ENCODE measurements at places on chromosomes 7 and 10.

- peak; percentile 16 for DNase-seq
Observed at GRCh38 chr7:131188367-131189339, 139.0 kb upstream of the MKLN1 start.

GRCh38 chr7:88015309-88015708, 81.3 kb downstream of the ADAM22 start:
- DNase-seq = no peak

DNA sequence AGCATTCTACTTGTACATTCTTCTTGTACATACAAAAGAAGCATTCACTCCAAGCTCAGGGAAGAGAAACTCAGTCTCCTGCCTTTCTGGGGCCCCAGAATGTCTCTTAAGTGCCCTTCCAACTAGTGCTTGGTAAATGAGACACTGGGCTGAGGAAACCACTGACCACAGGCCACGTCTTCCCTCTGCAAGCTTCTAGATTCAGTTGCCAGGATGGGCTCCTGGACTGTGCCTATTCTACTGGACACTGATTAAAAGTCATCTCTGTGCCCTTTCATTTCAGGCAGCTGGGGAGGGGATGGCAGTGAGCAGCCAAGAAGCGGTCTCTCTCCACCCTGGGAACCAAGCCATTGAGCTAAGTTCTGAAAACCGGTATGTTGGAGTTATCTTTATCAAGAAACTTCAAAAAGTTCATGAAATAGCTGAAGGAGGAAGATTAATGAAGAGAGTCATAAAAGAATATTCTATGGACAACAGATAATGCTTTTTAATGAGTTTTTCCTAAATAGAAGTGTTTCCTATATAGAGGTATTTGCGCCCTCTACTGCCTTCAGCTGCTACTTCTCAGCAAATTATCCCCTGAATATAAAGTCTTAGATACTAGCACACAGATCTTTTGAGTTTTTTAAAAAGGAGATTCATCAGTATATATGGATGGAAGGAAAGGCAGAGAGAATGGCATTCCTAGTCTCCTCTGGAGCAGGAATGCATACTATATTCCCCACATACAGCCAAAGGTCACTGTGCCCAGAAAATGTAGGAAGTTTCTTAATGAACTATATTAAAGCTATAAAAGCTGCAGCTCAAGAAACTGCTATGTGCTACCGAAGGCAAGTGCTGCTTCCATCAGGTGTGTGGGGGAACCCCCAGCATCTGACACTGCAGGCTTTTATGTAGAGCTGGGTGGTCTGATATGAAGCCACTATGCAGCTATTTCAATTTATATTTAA, 8.4 kb upstream of the IFIT1B start:
- no peak for DNase-seq

GRCh38 chr10:49285232-49285631, 13.7 kb upstream of the C10orf71 start:
- no peak for DNase-seq

- DNase-seq = no peak
Observed at GRCh38 chr7:66167773-66168387, 37.3 kb upstream of the TPST1 start.

GRCh38 chr7:36999626-37000485, 275.6 kb upstream of the AOAH start:
- DNase-seq = no peak

DNA sequence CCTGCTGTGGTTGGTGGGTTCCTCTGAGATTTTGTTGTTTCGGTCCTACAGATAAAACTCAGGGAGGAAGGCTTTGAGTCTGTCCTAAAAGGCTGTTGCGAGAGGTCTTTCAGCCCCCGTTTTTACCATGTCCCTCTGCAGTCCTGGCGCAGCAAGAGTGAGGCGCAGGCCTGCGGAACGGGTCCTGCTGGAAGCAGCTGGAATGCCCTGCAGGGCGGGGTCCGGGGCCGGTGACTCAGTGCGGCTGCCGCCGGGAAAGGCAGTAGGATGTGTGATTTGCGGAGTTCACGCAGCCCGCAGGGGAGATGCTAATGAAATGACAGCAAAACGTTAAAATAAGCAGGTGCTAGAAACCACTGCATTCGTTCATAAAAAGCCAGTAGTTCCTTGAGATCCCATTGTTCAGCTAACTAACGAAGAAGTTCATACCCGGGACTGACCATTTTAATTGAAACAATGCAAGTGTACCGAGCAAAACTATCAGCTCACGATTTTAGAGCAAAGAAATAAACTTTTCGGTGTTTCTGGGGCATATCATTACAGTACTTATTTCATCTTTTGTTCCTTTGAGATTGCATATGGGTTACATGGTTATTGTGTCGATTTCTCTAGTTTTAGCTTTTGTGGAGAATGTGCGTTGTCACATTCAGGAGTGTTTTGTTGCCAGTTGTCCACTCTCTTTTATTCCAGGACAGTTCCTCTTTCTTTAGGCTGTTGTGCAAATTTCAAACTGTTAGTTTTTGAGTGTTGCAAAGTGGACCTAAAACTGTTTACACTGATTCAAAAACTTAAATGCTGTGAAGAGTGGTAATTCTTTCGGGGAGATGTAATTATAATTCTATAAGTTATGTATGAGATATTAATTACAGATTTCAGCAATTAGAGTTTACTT, 783 bp downstream of the ANLN start:
- no peak for DNase-seq

DNA sequence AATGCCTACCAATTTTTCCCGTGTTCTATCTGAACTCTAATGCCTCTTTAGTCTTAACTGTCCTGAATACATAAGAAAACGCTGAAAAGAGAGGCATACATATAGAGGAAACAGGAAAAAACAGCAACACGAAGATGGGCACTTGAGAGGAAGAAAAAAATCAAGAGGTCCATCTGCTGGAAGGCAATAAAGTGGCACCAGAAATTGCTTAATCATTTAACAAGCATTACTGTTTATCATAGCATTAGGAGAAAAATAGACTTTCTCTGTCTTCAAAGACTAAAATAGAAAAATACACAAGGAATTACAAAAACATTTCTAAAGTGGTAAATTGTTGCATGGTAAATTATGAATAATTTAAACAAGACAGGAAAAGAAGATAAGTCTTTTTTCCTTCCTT, 35.0 kb downstream of the NSUN6 start:
- no peak for DNase-seq

GRCh38 chr7:152347888-152348287, 87.9 kb downstream of the KMT2C start:
- DNase-seq = no peak

DNA sequence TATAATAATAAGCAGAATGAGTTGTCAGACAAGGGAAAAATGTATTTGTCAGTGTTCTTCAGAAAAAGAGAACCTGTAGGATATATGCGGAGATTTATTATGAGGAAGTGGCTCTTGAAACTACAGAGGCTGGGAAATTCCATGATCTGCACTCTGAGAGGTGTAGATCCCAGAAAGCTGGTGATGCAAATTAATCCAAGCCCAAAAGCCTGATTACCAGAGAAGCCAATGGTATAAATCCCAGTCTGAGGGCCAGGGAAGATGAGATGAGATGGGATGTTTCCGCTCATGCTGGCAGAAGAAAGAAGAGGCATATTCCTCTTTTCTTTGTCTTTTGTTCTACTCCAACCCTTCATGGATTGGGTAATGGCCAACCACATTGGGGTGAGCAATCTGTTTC, 732.8 kb upstream of the IGFBP3 start:
- no peak for DNase-seq

- DNase-seq = no peak
Observed at GRCh38 chr7:40219917-40220316, 85.1 kb downstream of the SUGCT start.

- DNase-seq = no peak
Observed at GRCh38 chr7:51226916-51227535, 89.6 kb downstream of the COBL start.

DNA sequence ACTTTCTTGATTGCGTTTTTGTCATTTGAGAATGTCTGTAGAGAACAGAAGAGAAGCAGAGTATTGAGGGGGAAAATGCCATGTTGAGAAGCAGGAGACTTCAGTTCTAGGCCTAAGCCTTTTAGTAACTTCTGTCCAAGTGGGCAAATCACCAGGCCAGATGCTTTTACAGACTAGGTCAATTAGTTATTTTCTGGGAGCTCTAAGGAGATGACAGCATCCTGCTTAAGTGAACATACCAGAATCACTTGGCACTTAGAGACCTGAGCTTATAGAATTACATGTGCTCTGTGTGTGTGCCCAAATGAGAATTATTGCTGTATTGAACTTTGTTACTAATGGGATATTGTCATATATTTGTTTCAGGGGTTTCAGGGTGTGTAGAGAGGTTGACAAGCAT, 24.0 kb downstream of the AGK start:
- no peak for DNase-seq

DNA sequence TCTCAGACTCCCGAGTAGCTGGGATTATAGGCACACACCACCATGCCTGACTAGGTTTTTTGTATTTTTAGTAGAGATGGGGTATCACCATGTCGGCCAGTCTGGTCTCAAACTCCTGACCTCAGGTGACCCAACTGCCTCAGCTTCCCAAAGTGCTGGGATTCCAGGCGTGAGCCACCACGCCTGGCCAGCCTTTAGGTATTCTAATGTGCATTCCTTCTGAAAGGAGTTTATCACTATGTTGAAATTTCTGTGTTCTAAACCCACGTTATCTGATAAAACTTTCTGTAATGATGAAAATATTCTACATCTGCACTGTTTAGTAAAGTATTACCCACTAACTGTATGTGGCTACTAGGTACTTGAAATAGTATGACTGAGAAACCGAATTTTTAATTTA, 110.6 kb upstream of the IMMP2L start:
- DNase-seq = no peak

DNA sequence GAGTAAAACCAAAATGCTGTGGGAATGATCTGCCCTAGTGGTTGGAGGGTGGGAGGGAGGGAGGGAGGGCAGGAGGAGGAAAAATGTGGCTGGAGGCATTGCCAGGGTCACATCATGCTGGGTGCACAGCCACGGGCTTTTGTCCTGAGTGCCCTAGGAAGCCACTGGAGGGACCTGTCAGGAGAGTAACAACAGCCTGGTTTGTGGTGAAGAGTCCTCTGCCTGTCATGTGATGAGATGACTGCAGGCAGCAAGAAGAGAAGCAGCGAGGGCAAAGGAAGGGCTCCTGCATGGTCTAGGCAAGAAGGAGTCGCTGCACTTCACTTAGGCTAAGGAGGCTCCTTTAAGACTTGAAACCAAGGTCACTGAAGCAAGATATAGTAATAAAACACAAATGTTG, 65.6 kb downstream of the PKD1L1 start:
- no peak for DNase-seq

DNA sequence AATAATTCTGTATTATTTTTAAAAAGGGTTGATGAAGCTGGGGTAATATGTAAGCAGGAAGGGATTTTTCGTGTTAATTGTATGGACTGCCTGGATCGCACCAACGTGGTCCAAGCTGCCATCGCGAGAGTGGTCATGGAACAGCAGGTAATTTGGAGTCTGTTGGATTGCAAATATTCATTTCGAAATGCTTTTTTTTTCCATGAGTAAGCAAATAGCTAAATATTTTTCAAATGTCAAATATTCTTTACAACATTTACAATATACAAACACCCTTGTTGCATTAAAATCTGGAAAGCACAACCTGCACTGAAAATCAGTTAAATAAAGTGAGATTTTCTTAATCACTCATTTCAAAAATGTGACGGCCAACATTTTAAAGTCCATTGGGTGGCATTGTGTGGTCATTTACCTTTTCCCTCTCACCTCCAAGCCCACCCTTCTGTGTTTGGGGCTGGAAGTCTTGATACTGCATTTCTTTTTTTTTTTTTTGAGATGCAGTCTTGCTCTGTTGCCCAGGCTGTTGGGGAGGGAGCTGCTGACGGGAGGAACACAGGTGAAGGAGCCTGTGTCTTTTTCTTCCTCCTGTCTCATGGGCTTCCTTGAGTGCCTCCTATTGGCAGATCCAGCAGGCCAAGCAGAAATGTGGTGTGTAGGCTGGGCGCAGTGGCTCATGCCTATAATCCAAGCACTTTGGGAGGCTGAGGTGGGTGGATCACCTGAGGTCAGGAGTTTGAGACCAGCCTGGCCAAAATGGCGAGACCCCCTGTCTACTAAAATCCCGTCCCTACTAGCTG, 66.1 kb downstream of the MCMBP start:
- DNase-seq = no peak

DNA sequence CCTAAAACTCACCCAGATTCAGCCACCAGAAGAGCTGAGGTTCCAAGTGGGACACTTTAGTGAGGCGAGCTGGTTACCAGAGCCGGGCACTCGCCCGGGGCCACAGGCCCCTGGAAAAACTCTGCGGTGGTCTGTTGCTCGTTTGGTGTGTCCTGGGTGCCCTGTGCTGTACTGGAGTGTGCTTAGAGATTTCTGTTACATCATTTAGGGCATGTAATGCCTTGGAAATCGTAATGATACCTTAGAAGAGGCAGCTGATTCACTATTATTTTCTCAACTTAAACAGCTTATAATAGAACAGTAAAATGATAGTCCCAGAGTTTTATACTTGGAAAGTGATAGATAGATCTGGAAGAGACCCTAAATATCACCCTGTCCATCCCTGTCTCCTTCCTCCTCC, 48.5 kb upstream of the BTBD16 start:
- DNase-seq = no peak

- DNase-seq = no peak
Observed at GRCh38 chr10:95964756-95965155, 57.0 kb downstream of the CC2D2B start.

DNA sequence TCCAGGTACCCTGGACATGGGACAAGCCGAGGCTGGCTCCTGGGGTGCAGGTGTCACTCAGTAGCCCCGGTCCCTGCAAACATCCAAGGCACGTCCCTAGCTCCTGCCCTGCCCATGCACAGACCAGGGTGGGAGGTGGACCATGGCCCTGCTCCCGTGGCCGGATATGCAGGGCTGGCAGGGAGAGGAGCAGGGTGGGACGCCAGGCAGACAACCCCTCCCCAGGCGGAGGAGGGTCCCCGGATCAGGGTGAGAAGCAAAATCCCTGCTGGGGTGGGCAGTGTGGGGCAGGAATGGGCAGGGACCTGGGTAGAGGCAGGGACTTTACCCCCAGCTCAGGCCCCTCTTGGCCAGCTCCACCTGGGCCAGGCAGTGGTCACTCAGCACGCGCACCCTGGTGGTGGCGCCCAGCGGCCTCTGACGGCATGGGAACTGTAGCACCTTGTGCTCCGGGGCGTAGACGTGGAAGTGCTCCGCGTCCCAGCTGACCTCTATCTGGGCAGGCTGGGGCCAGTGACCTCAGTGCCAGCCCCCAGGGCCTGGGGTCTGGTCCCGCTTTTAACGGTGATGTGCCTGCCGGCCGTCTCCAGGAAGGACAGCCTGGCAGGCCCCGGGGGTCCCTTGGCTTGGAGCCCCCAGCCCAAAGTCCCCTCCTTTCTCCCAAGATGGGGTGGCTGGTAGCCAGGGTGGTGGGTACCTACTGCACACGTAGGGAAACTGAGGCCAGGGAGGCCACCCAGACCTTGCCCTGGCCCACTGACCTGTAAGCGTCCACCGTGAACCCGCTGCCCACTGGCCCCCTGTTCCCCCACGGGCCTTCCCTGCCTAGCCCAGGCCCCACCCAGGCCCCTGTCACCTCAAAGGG, 1.2 kb downstream of the GRIFIN start:
- no peak for DNase-seq
